ENCODE measurements at places on chromosomes 4 and X.
A peak's percentile ranks its signal among the peaks of the same experiment; 100 is the strongest.

DNA sequence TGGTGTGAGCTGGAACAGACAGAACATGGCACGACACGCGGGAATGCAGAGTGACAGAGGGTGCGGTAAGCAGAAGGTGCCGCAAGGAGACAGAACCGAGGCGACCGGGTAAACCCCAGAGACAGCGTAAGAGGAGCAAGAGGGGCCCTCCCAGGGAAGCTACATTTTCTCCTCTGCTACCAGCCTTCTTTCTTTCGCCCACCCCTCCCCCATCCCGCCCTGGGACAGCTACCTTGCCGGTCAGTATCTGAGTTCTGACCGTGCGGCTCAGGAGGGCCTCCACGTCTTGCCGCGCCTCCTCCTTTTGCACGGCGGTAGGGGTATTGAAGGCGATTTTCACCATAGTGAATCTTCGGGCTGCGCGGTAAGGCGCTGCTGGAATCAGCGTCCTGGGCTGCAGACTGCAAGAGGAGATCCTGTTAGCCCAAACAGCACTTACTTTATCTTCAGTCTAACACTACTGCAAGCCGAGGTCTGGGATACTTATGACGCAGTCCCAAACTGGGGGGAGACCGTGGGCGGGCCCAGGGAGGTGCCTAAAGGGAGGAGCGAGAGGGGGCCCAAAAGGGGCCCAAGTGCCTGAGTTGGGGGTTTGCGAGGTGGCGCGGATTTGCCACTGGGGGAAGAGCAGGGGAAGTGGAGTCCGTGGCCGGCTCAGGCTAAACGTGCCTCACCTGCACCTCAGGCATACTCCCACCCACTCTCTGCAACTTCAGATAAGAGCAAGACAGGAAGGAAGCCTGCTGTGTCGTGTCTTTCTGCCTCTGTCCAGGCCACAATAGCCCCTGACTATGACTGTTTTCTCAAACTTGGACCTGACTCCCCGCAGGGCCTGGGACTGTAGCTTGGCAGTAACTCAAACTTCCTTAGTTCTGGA, at the start of gene ITM2A:
ITM2A (minus strand) TSS at position 462 of the 877 bp plus-strand sequence; CDS start at position 343, 119 bp downstream.
- DNase-seq = peak; percentile 70

DNA sequence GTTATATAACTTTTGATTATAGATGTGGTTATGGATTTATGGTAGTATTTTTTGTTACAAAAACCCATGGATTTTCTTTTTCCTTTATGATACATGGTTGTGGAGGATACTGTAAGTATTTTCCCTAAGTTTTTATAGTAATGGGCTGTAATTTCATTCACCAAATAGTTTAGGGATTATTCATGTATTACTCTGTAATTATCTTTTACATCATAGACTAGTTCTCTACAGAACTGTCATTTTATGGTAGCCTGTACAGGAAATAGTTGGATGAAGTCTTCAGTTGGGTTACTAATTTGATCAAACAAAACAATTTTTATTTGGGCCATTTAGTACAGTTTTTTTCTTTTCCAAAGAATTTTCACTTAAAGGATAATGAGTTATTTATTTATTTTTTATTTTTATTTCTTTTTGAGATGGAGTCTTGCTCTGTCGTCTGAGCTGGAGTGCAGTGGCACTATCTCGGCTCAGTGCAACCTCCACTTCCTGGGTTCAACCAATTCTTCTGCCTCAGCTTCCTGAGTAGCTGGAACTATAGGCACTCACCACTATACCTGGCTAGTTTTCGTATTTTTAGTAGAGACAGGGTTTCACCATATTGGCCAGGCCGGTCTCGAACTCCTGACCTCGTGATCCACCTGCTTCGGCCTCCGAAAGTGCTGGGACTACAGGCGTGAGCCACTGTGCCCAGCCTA, 42.1 kb downstream of the RBPJ start:
- no peak for DNase-seq

DNA sequence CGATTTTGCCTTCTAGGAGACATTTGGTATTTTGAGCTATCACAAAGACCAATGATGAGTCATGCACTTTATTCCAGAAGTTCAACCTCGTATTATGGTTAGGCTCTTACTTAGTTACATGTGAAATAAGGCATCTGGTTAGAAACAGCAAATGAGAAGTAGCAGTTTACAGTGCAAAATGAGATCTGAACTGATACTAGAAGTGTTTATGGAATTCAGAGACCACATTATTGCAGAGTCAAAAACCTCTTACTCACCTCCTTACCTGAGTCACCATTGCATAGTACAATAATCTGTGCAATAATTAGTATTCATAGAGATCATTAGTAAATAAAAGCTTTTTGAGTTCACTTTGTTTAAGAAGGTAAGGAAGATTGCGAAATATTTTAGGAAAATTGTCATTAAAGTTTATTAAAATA, 38.7 kb downstream of the SEC24B start:
- no peak for DNase-seq

DNA sequence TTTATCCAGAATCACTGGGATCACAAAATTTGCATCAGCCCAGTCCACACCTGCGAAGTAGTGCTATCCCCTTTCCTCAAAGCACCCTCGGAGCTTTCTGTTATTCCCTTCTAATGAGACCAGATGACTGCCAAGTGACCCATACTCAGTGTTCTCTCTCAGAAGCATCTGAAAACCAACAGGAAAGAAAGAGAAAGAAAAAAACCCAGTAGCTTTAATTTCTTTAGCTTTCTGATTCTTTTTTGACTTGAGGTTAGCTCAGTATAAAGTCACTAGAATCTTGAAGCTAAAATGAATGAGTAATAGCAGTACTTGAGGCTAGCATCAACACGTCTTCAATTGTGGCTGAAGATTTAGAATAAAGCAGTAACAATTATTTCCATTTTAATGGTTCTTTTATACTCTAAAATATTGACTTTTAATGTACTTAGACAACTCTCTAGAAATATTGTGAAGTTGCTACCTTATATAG, 124.4 kb downstream of the ANK2 start:
- DNase-seq = no peak

- no peak for DNase-seq
Observed at GRCh38 chrX:45859407-45859806, 658.7 kb upstream of the DIPK2B start.

DNA sequence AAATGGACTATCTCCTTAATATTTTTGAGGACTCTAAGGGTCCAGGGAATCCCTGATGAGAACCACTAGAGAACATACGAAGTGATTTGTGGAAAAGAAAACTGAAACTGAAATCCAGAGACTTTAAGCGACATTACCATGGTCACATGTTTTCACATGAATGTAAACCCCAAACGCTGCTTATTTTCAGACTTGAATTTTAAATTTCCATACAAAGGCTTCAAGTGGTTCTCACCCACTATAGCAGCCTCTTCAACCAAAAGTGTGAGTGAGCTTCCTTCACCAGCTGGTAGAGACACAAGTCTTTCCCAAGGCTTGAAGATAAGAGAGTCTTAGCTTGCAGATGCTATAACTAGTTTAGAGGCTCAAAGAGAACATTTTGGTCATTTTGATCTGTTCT, 232.7 kb downstream of the MGST2 start:
- DNase-seq = no peak

DNA sequence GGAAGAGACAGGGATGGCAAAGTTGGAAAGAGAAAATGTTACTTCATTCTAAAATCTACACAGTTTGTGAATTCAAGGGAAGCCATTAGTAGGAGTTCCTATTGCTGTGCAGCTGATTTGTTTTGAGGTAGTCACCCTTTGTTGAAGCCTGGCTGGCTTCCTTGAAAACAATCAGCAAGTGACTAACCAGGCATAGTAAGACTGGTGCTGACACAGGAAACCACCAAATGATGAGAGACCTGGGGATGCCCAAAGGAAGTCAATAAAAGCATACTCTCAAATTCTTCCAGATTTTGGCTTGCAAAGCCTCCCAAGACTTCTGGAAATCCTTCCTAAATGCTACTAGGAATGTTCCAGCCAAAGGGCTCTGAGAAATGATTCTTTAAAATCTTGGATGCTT, 23.9 kb upstream of the PRDM8 start:
- DNase-seq = peak; percentile 67

GRCh38 chr4:94634271-94634670, 123.5 kb upstream of the BMPR1B start:
- no peak for DNase-seq

DNA sequence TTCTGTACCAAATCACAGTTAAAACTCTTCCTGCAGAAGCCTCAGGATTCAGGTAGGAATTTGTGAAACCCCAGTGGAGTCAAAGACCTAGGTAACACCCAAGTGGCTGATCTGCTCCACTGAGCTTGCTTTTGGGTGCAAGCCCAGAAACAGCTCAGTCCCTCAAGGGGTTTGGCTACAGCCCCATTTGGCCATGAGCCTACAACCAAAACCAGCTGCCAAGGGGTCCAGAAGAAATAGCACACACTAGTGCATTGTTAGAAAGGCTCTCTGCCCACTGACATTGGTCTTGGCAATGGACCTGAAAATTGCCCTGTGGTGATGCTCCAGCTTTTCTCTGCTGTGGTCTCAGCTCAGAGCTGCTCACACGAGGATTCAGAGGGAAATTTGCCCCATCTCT, 577.4 kb upstream of the INTU start:
- DNase-seq = no peak

DNA sequence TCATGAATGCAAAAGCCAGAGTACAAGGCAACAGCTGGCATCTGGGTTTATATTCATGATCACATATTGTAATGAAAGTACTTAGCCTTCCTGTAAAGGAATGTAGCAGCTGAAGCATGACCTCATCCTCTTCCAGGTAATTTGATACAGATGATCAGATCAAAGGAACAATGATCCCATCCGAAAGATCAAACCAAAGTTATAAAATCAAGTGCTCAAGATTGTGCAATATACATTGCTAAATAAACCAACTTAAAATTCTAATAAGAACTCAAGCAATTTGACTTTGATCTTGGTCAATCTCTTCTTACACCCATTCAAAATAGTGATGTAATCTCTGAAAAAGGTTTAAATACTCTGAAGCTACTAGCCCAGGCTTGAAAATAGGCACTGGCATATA, 113.1 kb upstream of the INPP4B start:
- DNase-seq = no peak

DNA sequence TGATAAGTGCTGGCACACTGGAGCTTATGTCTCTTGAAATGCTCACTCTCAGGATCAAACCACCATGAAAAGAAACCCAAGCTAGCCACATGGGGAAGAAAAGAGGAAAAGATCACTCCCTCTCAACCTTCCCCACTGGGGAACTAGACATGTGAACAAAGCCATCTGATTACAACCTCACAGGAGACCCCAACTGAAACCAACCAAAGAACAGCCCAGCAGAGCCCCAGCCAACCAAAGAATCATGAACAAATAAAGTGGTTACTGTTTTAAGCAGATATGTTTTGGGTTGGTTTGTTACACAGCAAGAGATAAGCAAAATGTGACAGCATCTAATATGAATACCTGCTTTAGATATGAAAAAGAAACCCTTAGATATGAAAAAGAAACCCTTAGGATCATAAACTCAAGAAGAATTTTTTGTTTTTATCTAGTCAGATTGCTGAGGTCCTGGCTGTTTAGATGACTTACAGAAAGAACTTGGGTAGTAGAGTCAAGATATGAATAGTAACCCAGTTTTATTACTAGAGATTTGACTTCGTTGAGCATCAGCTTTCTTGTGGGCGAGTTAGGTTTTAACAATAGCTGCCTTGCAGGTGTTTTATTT, 23.7 kb upstream of the TLR7 start:
- no peak for DNase-seq

DNA sequence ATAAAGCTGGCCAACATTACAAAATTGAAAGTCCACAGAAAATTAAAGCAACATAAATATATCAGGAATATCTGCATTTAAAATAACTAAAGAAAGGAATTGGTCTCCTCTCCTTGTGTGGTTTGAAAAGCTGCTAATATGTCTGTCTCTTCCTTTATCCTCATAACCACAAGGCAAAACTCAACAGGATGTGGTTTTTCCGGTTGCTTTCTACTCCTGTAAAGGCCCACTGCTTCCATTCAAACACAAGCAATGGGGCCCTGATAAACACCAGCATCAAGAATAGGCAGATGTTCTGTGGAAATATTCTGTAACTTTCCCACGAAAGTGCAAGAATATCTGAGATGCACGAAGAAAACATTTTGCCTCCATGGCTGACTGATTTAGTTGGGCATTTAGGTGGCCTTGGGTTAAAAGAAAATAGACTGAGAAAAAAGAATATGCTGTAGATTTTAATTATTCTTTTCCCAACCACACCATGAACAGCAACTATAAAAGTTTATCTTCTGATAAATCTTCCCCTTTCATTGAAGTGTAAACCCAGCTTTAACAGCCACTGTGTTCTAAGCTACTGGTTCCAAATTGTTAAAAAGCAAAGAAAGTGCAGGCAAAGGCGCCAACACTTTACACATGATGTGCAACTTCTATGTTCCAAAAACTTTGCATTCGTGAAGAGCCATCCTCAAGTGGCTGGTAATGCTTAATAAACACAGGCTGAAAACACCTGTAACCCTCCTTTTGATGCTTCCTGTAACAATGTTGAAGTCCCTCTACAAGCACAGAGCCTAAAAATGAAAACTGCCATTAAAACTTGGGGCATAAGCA, 50.5 kb upstream of the NDST3 start:
- DNase-seq = no peak

DNA sequence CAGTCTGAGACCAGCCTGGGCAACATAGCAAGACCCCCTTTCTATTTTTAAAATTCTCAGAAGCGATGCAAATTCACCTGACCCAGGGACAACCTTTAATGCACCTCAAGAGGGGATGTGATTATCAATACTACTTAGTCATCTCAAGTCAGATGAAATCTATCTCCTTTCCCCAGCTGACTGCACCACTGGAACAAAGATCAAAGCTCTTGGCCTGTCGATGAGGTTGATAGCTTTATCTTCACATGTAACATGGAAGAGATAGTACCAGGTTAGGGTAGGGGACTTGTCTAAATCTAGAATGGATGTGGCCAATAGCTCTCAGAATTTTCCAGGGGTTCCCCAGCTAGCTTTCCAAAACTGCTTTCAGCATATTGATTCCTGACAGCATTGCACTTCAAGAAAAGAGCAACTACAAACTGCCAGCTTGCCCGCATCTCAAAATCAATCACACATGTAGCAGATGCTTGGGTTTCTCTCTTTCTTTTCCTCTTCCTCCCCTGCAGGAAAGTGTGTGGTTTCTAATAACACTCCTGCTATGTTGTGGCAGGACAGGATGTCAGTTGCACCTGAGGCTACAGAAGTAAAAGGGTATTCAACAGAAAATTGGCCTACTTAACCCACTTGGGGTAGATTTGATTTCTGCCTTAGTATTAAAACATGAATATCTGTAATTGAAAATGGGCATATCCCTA, 12.2 kb upstream of the TMEM164 start:
- DNase-seq = peak; percentile 22

GRCh38 chr4:82712561-82712960, 86.0 kb downstream of the SCD5 start:
- no peak for DNase-seq

GRCh38 chr4:25903900-25904747, 9.9 kb upstream of the SMIM20 start:
- no peak for DNase-seq

GRCh38 chr4:20554134-20554533, 146.1 kb upstream of the PACRGL start:
- no peak for DNase-seq

DNA sequence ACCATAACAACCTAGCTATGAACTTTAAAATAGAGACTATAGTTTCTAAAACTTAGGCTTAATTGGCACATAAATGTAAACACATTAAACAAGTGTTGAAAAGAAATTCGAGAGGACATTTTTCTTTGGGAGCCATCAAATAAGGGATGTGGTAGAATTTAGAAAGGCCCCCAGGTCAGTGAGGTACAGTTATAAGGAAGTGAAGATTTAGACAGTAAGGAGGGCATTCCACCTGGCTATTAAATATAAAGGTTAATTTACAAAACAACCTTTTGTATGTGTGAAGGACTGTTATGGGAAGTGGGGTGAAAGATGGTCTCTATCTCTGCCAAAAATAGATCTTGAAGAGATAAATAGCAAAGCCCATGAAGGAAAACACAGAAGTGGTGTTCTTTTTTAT, 83.9 kb downstream of the AFF1 start:
- no peak for DNase-seq

All from activated naive CD4-positive, alpha-beta T cell treated with anti-CD3 and anti-CD28 coated beads, Interleukin-2, amount 10 ng/mL, durations not matched to agents 7 days and 5 days (primary cell).